ENCODE measurements at places on chromosomes 6 and 20.

GRCh38 chr6:116461932-116462885, 1.0 kb downstream of the CALHM6 start:
- peak; percentile 96 for ATAC-seq

GRCh38 chr6:127200114-127200513, 66.5 kb upstream of the RNF146 start:
- no peak for ATAC-seq

DNA sequence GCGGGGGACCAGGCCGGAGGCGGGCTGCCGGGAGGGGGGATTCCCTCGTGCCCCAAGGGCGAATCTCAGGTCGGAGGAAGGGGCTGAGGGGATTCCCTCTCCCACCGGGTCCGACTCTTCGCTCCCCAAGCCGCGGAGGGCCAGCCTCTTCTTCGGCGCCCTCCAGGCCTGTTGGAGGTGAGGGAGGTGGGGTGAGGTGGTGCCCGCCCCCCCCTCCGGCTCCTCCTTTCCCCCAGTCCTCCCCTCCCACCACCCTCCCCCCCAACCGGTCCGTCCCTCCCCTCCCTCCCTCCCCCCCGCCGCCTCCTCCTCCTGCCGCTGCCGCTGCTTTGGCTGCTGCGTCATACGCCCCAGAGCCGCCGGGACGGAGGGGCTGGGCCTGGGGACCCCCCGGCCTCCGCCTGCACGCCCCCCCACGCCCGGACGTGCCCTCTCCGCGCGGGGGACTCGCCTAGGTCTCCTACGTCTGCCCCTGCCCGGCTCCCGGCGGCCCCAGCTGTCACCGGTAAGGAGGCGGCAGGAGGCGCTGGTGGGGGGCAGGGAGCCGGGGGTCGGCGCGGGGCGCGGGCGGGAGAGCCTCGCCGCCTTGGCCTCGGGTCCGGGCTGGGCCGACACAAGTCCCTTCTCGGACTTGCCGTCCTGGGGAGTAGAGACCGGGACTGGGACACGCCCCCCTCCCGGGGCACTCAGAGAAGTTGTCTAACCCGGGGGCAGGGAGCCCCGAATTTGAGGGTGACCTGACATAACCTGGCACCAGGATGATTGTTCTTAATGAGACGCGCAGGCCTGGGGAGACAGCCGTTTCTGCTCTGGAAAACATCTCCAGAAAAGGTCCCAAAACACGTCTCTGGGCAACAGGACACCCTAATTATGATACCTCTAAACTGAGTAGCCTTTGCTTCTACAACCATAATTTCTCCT, at the start of gene PHF1:
Gene PHF1 (plus strand): TSS at position 304 of the 921 bp plus-strand sequence. CDS start 1,250 bp downstream, outside the sequence.
- ATAC-seq = peak; percentile 59

- peak; percentile 30 for ATAC-seq
Observed at GRCh38 chr6:167238146-167238693, 52.9 kb upstream of the UNC93A start.

GRCh38 chr6:36740818-36741179, 43.2 kb downstream of the RAB44 start:
- ATAC-seq = no peak

- no peak for ATAC-seq
Observed at GRCh38 chr20:1107176-1107575, 11.2 kb upstream of the PSMF1 start.

- no peak for ATAC-seq
Observed at GRCh38 chr20:51528263-51529027, 14.1 kb downstream of the NFATC2 start.

DNA sequence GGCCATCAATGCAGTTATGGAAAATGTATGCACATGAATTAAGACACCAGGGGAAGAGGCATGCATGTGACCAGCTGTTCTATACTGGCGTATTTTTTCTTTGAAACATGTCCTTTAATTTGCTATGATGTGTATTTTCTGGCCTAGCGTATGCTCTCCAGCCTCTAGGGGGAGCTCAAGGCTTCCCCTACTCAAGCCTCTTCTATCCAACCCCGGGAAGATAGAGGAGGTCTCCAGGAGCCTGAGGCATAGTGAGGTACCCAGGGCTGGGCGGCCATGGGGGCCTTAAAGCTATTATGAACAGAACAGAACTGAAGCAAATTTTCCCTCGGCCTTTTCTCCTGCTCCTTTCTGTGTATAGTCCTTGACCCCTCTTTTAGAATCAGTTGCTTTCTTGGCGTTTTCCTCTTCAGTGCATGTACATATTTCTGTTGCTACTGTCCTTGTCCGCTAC, 528.9 kb downstream of the MAFB start:
- peak; percentile 91 for ATAC-seq

GRCh38 chr6:134551245-134551960, 233.5 kb upstream of the SGK1 start:
- no peak for ATAC-seq

DNA sequence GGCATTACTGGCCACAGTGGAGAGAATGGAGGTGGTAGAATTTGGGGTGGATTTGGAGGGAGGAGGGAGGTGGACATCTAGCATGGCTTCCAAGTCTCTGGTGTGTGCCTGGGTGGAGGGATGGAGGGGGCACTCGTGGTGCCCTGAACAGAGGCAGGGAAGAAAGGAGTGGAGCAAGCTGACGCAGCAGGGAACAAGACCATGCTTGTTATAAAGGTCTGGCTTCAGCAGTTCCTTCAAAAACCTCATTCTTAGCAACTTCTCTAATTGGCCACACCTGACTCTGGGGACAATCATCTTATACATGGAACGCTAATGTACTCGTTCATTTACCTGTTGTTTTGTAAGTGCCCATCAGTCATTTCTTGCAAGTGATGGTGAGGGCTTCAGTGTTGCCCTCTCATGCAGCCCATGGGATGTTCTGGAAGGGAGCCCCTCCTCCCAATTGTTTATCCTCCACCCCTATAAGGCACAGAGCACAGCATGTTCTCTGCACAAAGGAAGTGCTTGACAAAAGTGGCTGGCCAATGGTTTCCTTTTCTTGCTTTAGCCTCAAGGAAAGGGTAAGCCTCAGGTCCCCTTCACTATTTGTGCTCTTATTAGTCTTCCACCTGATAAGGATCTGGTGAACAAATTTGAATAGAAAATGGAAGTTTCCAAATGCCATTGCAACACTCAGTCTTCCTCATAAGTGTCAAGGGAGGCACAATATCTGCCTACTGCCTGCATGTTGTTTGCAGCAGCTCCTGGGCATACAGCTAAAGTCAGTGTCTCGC, 39.3 kb downstream of the GFOD1 start:
- ATAC-seq = peak; percentile 25

DNA sequence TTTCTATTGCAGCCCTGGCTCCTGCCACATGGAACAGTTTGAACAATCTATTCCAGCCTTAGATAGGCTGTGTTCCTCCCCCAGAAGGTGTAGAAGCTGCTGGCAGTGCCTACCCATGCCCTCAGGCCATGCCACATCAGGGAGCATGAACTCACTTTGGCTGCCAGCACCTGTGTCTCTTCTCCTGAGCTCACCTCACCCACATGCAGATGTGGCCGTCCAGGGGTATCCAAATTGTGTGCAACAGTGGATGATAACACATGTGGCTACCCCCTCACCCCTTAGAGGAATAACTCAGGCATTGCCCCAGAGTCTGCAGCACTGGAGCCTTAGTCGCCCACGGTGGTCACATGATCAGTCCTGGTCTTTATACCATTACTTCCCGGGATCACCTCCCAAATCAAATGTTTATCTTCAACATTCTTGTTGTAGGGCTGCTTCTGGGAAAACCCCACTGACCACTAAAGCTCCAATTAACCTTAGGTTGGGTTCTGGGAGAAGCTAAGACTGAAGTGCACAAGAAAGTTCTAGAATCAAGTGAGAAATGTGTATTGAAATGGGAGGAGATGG, 110.4 kb downstream of the BANF2 start:
- ATAC-seq = no peak

GRCh38 chr6:105611606-105612005, 208.7 kb upstream of the PREP start:
- peak; percentile 26 for ATAC-seq

All from motor neuron (in vitro differentiated cells).